ENCODE measurements at places on chromosomes 12 and 14.
A peak's percentile ranks its signal among the peaks of the same experiment; 100 is the strongest.

- no peak for DNase-seq
Measured at GRCh38 chr14:68808696-68809480, 16.0 kb upstream of the ZFP36L1 start.

DNA sequence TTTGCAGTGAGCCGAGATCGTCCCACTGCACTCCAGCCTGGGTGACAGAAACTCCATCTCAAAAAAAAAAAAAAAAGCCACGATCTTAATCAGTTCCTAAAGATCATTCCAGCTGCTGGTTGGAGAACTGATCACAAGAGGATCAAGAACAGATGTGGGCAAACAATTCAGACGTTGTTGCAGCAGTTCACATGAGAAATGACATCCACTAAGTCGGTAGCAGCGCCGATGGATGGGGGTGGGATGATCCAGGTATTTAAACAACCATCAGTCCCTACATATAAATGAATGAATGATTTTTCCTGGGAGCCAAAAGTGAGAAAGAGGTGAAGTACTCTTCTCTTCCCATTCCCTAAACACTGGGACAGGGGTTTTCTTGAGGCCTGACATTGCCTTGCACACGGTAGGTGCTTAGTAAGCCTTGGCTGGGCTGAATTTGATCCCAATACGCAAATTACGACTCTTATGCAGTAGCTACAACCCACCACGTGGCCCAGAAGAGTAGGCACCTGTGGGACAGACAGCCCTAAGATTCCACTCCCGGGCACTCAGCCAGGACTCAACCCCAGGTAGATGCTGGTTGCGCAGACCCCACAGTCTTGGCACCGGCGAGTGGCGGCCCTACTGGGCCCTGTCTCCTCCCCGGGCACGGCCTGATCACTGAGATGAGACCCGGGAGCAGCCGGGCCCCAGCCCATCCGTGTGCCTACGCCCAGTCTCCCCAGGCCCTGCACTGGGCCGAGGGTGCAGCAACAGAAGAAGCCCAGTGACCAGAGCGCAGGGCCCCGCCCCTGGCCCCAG lies 565 bp downstream of the SPRYD3 start:
- no peak for DNase-seq

DNA sequence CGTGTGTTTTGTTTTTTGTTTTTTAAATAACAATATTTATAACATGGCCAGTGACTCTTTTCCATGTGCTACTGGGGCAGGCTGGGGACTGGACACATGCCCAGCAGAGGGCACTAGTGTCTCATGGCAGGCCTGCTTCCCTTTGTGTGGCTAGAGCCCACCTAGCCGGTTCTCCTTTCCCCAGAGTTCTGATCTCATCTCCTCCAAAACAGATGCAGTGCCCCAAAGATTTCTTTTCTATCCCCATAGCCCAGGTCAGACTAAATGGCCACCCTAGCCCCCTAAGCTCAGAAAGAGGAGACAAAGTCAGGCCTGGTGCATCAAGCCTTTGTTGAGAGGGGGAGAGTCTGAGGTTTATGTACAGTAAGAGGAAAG lies 21.2 kb downstream of the PRPF40B start:
- peak; percentile 77 for DNase-seq

DNA sequence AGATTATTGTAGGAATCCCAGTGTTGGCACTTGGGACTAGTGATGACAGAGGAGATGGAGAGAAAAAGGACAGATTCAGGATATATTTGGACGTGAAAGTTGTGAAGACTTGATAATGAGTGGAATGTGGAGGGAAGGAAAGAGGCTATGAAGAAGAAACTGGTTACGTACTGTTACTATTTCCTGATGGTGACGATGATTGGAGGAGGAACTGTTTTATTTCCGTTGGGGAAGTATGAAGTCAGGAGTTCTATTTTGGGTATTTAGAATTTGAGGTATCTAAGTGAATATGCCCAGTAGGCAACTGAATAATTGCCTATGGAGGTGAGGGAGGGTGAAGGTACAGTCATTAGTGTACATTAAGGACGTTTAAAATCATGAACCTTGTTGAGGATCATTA lies 207.2 kb downstream of the TMTC2 start:
- DNase-seq, result no peak

- no peak for DNase-seq
Measured at GRCh38 chr14:39868251-39868650, 436.0 kb upstream of the FBXO33 start.

GRCh38 chr14:43900173-43900655 lies 606.9 kb downstream of the FSCB start:
- no peak for DNase-seq

GRCh38 chr12:59861635-59862034 lies 265.8 kb downstream of the SLC16A7 start:
- no peak for DNase-seq

- DNase-seq, result no peak
Measured at GRCh38 chr14:20580242-20580641, 7.6 kb downstream of the RNASE11 start.

- no peak for DNase-seq
Measured at GRCh38 chr14:104171895-104172294, 33.5 kb downstream of the KIF26A start.

DNA sequence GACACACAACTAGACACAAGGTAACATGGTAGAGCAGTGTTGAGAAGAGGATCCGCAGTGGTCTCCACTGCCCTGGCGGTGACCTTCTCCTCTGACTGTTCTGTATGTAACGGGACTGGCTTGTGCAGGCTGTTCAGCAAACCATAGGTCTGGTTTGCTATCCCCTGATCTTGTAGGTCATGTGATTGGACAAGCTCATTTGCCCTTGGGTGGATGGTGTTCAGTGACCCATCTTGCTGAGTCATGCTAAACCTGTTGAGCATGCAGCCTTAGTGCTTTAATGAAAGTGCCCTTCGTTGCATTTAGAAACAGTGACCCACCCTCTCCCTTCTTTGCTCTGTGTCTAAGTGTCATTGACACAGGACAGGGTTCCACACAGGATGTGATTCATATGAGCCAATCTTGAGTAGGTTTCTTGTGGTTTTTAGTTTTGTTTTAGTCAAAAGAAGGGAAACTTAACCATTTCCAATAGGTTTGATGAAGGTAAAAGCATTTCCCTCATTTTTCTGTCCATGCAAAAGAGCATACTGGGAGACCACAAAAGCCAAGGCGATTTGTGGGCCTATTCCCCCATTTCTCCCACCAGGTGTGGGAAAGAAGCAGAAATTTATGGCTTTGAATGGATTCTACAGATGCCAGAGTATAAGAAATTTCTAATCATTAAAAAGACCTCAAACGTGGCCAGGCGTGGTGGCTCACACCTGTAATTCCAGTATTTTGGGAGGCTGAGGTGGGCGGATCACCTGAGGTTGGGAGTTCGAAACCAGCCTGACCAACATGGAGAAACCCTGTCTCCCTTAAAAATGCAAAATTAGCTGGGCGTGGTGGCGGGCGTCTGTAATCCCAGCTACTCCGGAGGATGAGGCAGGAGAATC lies 32.6 kb upstream of the HIF1A start:
- no peak for DNase-seq

- DNase-seq, result no peak
Measured at GRCh38 chr12:48696626-48697025, 14.6 kb upstream of the KANSL2 start.
